ENCODE measurements at places on chromosomes 2 and 18. TPM values are rescaled to one million over a fixed set of nuclear protein-coding genes. Genes with fewer than 3 reads are reported as not detected.

GRCh38 chr2:235605312-235606003 lies 111.6 kb downstream of the AGAP1 start:
- no peak for DNase-seq

DNA sequence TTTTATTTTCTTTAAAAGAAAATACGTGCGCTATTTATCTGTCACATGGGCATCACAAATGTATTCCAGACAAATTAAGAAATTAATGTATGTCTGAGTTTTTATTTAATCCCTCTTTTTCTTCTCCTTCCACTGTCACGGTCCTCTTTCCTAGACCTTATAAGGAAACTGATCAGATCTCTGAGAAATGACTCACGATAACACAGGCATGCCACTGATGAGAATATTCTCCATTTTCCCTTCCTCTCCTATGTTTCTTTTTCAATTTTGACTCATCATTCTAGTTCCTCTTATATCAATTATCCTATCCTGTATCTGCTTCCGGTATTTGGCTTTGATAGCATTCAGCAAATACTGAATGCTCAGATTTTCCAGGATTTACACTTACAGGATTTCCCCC lies 121.8 kb downstream of the DSC3 start:
- no peak for DNase-seq

DNA sequence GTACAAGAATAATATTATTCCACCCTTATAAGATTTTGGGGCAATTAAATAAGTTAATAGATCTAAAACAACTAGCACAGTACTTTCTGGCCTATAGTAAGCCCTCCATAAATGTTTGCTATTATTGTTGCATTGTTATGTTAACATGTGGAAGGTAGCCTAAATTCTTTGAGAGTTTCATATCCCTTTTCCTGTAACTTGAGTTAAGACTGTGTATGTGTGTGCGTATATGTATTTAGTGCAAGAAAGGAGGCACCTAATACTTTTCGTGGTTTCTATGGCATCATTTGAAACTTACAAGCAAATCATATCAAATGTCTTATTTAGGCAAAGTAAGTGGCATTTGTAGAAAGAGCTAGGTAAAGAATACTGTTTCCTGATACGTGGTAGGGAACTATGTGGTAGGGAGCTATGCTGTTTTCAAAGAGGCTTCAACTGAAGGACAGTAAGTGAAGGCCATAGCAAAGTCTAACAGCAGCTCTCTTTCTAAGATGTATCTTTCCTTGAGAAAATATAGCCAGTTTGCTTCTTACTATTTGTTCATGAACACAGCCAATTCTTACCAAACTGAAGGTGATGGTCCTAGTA lies 36.8 kb upstream of the C2orf74 start:
- DNase-seq = no peak

DNA sequence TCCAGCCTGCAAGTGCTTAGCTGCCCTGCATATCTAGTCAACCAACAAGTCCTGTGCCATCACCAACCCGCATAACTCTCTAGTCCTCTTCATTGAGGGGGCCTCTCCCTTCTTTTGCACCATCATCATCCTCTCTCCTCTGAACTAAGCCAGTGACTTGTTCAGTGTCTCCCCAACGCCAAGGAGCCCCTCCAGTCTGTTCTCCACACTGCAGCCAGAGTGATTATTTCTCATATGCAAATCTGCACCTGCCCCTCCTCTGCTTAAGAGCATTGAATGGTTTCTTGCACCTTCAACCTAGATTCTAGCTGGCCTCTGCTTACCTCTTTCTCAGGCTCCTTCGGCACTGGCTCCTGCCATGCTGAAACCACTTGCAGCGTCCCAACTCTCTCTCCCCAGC lies 141.8 kb downstream of the FAM161A start:
- DNase-seq = no peak

Gene LYG2
- total RNA-seq = not detected

Gene MRO
- not detected for total RNA-seq
